Epithelial cell of proximal tubule (primary cell): ENCODE measurements at places on chromosomes 2 and 18. TPM values are rescaled to one million over a fixed set of nuclear protein-coding genes. Genes with fewer than 3 reads are reported as not detected.

The BCL11A gene
- total RNA-seq: 3.5 and 4.4 TPM in 2 replicates

The FLACC1 gene
- 0.22 TPM in 1 of 2 replicates, not detected in the other for total RNA-seq

The EHD3 gene
- 4.6 and 5.0 TPM in 2 replicates for total RNA-seq

The EPB41L3 gene
- 51.1 and 79.6 TPM in 2 replicates for total RNA-seq

The LINC00305 gene
- total RNA-seq: not detected in 2 replicates

The RAX gene
- not detected in 2 replicates for total RNA-seq

The FSHR gene
- not detected in 2 replicates for total RNA-seq

The PROC gene
- total RNA-seq: 0.17 and 0.29 TPM in 2 replicates

The GKN2 gene
- not detected in 2 replicates for total RNA-seq

The RFX8 gene
- not detected in 2 replicates for total RNA-seq

The WNT10A gene
- total RNA-seq: 1.2 and 2.2 TPM in 2 replicates

The C2orf72 gene
- total RNA-seq: 0.29 and 3.8 TPM in 2 replicates
